ENCODE measurements at places on chromosomes 16 and 17.

- DNase-seq: no peak
These were observed 180.4 kb downstream of the HAPSTR1 start for GRCh38 chr16:9271841-9272240.

DNA sequence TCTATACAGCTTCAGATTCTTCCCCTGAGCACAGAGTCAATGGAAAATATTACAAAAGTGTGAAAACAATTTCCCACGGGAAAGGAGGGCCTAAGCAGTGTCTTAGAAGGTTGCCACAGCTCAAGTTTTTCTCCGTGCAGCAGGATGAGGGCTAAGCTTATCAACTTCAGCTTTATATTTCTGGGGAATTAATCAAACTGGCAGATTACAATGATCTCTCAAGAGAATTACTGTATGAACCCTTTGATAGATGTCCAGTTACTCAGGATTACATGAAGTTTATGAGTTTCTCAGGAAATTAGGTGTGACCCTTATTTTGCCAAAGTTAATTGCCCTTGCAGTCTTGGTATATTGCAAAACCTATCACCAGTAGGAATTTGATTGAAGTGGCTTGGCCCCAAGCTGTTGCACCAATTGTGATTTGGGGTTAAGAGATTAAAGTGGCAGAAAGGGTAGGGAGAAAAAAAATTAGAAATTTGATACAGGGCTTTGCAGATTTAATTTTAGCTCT is 298.4 kb downstream of the MAP2K6 start:
- no peak for DNase-seq

DNA sequence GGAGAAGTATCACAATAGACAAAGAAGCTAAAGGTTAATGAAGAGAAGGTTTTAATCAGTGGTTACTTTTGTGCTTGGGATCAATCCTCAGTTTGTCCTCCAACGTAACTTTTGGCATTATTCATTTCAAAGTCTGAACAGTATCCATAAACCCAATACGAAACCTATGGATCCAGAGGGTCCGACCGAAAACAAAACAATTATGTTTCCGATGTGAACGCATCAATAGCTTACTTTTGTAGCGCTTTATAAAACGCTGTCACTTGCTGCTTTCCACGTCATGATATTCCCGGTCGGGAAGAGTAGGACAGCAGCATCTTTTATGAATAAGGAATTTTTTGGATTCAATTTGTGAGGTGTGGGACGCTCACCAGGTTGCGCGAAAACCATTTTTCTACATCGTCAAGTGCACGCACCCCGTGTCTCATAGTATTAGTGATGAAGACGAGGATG is 383.8 kb downstream of the ZFHX3 start:
- DNase-seq: no peak

DNA sequence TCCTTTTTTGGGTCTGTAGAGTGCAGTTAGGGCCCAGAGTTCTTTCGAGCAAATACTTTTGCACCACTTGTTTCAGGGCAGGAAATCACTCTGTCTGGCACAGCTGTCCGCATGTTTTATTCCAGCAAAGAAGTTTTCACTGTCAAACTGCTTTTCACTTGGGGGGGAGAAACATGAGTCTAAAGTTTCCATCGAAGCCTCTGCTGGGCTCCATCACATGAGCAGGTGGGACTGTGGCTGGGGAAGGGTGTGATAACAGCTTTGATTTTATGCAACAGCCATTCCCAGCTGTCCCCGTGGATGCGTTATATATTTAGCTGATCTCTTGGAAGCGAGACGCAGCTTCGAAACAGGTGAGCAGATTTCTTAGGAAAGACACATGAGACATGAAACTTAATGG is 288.6 kb downstream of the SNX29 start:
- no peak for DNase-seq

DNA sequence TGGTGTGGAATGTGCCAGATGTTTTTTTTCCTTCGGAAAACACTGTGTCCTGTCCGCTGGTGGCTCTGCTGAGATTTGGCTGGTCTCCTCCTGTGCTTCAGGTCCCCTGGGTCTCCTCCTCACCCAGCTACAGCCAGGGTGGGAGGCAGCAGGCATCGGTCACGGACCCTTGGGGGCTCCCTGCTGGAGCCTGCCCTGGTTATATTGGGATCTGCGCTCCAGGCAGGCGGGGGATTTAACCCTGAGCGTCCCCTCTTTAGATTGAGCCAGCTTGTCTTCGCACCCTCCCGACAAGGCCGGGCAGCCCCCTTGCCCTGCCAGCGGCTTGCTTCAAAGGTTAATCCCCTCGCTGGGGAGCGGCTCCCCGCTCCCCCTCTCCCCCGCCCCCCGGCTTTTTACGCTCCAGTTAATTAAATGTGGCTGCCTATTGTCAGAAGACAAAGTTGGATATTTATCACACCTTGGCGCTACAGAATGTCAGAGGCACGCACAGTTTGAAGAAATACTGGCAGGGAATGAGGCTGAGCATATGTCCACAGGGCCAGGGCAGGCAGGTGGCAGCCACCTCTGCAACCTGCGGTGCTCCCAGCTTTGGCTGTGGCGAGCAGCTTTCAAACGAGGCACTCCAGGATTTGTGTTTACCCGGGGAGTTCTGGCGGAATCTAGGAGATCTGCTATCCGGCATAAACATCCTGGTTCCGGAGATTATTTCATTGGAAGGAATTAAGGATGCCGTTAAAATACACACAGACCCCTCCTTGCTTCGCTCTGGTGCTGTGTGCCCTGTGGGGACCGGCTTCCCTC is 38.2 kb upstream of the GSE1 start:
- DNase-seq: no peak

GRCh38 chr16:89705006-89705405 is 3.5 kb upstream of the SPATA2L start:
- DNase-seq: no peak
